ENCODE measurements at places on chromosomes 7 and 10. TPM values are rescaled to one million over a fixed set of nuclear protein-coding genes. Genes with fewer than 3 reads are reported as not detected.

- H3K4me1 ChIP-seq: no peaks in the 10 kb centered on the region
- no peaks in the 10 kb centered on the region for H3K27me3 ChIP-seq
- no peak overlapping the region for H3K4me3 ChIP-seq
- DNase-seq: no peak
- H3K36me3 ChIP-seq: no peaks in the 10 kb centered on the region
- H3K27ac ChIP-seq: no peak overlapping the region
Observed at GRCh38 chr7:150428671-150429451, 21.6 kb upstream of the GIMAP8 start.

- DNase-seq: no peak
- no peaks in the 10 kb centered on the region for H3K36me3 ChIP-seq
- H3K4me1 ChIP-seq: no peaks in the 10 kb centered on the region
- H3K4me3 ChIP-seq: no peak overlapping the region
Observed at GRCh38 chr10:102596506-102596971, 47.7 kb upstream of the TRIM8 start.

- H3K4me3 ChIP-seq: no peak overlapping the region
- peak; percentile 94 for DNase-seq
Observed at GRCh38 chr10:124646483-124647352, 97.5 kb downstream of the FAM53B start.

GRCh38 chr10:74937266-74937856 is 111.0 kb downstream of the KAT6B start:
- H3K4me1 ChIP-seq: peaks cover 5% of the 10 kb centered on the region
- H3K27ac ChIP-seq: peak overlapping the region; percentile 28
- H3K36me3 ChIP-seq: no peaks in the 10 kb centered on the region
- DNase-seq: no peak

GRCh38 chr7:124310934-124311390 is 278.1 kb upstream of the TMEM229A start:
- DNase-seq: no peak
- H3K36me3 ChIP-seq: no peaks in the 10 kb centered on the region
- H3K4me3 ChIP-seq: no peak overlapping the region
- no peak overlapping the region for H3K27ac ChIP-seq
- no peaks in the 10 kb centered on the region for H3K4me1 ChIP-seq

The LRRN3 gene
- 0.62 TPM for total RNA-seq

The UPF2 gene
- total RNA-seq: 26.1 TPM

DNA sequence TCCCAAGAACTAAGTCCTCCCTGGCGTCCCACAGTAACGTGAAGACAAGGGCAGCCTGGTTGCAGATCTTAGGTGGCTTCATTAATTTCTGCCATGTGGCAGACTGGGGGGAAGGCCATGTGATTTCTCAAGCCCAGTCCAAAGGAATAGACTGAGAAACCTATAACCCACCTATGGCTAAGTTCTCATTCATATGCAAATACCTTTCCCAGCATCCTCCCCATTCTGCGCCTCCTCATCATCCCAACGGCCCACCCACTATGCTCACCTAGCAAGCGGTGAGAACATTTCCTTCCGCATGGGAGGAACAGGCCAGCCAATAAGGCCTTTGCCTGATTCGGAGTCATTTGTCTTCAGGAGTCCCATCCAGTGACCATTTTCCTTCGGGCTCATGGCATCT is 8.2 kb upstream of the CLEC2L start:
- no peak overlapping the region for H3K4me3 ChIP-seq
- no peaks in the 10 kb centered on the region for H3K4me1 ChIP-seq
- no peak for DNase-seq
- no peaks in the 10 kb centered on the region for H3K27me3 ChIP-seq
- no peak overlapping the region for H3K27ac ChIP-seq
- H3K36me3 ChIP-seq: no peaks in the 10 kb centered on the region

GRCh38 chr10:89164080-89164479 is 43.0 kb downstream of the CH25H start:
- H3K27ac ChIP-seq: no peak overlapping the region
- H3K4me3 ChIP-seq: no peak overlapping the region
- no peaks in the 10 kb centered on the region for H3K36me3 ChIP-seq
- no peaks in the 10 kb centered on the region for H3K27me3 ChIP-seq
- H3K4me1 ChIP-seq: no peaks in the 10 kb centered on the region

DNA sequence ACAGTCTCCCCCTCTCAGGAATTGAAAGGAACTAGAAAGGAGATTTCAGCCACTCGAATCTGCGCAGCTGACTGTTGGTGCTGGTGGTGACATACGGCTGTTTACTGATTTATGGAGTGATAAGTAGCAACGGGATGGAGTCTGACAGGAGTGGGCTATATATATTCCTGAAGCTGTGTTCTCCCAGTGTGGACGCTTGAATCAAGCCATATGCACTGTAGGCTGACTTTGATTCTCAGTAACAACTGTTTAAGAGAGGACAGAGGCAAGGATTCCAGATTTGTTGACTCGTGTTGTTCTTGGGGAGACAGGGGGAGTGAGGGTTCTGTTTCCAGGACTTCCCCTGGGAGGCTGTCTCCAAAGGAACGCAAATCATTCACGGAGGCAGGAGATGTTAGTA is 260.1 kb upstream of the AUTS2 start:
- H3K36me3 ChIP-seq: no peaks in the 10 kb centered on the region
- no peaks in the 10 kb centered on the region for H3K27me3 ChIP-seq
- no peak overlapping the region for H3K4me3 ChIP-seq
- no peaks in the 10 kb centered on the region for H3K4me1 ChIP-seq

GRCh38 chr10:88174391-88174790 is 311.0 kb downstream of the PTEN start:
- H3K27ac ChIP-seq: no peak overlapping the region
- no peaks in the 10 kb centered on the region for H3K27me3 ChIP-seq
- no peaks in the 10 kb centered on the region for H3K36me3 ChIP-seq
- no peak for DNase-seq
- no peak overlapping the region for H3K4me3 ChIP-seq

DNA sequence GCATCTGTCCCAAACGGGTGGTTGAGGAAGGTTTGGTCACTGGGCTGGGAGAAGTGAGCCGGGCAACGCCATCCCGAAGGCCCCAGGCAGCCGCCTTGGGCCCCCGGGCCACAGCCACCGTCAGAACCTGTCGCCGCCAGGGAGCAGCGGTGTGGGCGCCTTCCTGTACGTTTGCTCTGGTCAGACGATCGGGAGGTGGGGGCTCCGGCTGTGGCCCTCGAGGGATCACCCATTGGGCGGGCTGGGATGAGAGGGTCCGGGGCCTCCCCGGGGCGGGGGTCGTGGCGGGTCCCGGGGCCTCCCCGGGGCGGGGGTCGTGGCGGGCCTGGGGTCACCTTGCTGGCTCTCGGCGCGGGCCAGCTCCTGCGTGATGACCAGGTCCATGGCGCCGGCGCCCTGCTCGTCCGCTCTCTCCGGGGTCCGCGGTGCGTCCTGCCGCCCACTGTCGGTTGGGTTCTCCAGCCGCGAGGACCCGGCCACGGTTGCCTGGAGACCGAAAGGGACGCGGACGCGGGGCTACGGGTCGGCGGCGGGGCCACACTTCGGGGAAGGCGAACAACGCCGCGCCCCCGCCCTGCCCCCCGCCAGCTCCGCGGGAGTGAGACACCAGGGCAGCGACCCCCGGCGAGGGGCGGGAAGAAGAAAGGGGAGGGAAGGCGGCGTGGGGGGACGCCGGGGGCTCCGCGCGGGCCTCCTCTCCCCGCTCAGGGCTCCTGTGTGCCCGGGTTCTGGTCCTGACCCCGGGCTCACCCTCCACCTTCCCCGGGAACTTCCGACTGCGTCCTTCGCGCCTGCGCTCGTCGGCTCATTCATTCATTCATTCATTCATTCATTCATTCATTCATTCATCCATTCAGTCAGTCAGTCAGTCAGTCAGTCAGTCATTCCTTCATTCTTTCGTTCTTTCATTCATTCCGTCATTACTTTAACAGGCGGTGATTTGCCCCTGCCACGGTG is at the start of gene CFAP46:
TSS of gene CFAP46 (minus strand) at position 470 of the 957 bp plus-strand sequence. CDS start at position 384, 86 bp downstream.
- no peaks in the 10 kb centered on the region for H3K36me3 ChIP-seq
- DNase-seq: peak; percentile 85
- H3K27me3 ChIP-seq: no peaks in the 10 kb centered on the region
- H3K27ac ChIP-seq: no peak within 1 kb of the TSS
- H3K4me3 ChIP-seq: no peak within 1 kb of the TSS
- no peaks in the 10 kb centered on the region for H3K4me1 ChIP-seq

DNA sequence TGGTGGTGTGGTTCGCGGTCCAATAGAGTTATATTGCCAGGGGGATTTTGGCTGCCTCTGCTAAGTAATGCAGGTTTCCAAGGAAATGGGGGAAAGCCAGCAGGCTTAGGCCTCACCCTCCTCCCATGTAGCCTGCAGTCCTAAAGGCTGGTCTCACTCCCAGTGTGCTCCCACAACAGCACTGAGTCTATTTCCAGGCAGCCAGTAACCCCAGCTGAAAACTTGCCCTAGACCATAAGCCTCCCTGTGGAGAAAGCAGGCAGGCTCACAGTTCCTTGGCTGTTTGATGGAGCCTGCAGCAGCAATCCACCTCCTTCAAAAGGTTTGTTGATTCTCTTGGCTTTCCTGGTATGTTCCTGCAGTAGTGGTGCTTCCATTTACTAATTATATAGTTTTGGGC is 220.0 kb upstream of the ZNF804B start:
- H3K4me3 ChIP-seq: no peak overlapping the region
- DNase-seq: no peak
- no peaks in the 10 kb centered on the region for H3K4me1 ChIP-seq
- H3K27me3 ChIP-seq: no peaks in the 10 kb centered on the region
- no peaks in the 10 kb centered on the region for H3K36me3 ChIP-seq

The PDGFA gene
- total RNA-seq: 174 TPM

DNA sequence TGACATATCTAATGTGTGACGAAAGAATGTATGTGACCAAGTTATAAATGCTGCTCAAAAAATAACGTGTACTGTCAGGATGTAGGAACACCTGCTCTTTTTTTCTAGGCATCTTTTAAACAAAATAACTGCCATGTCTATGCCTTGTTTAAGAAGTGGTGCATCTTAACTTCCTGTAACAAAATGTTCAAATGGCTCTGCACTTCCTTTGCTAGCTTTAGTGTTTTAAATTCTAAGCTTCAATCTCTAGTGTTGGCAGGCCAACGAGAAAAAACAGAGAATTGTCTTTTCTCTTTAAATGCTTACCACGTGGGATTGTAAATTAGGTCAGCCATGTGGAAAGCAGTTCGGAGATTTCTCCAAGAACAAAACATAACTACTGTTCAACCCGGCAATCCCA is 14.6 kb upstream of the PDSS1 start:
- H3K36me3 ChIP-seq: no peaks in the 10 kb centered on the region
- no peaks in the 10 kb centered on the region for H3K4me1 ChIP-seq
- H3K27ac ChIP-seq: no peak overlapping the region
- H3K27me3 ChIP-seq: no peaks in the 10 kb centered on the region
- H3K4me3 ChIP-seq: no peak overlapping the region

DNA sequence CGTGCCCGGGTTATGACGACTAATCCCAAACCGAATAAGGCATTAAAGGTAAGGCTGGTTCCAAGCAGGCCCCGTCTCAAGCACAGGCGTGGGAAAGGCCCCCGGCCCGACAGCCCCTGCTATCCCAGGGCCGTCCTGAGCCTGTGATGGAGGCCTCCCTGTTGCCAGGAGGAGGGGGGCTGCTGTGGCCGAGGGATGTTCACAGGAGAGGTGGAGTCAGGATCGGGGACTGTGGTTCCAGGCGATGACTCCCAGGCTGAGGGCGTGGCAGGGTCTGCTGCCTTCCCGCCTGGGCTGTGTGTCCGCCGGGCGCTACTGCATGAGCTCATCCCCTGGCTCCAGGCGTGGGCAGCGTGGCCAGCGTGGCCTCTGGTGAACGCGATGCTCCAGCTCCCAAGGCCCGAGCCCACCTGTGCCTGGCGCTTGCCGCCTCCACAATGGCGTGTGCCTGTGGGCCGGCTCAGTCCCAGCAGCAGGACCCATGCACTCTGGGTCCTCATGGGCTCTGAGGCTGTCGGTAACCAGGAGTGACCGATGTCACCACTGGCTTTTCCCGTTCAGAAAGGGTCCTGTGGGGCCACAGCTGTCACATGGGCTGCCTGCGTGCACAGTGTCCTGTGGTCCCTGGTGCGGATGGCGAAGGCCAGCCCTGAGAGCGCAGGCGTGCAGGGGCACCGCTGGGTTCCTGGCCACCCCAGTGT is 8.8 kb downstream of the MAFK start:
- no peak overlapping the region for H3K27ac ChIP-seq
- no peak for DNase-seq
- H3K27me3 ChIP-seq: no peaks in the 10 kb centered on the region
- H3K4me3 ChIP-seq: peak overlapping the region; percentile 34
- H3K36me3 ChIP-seq: peaks cover 8% of the 10 kb centered on the region
- no peaks in the 10 kb centered on the region for H3K4me1 ChIP-seq

DNA sequence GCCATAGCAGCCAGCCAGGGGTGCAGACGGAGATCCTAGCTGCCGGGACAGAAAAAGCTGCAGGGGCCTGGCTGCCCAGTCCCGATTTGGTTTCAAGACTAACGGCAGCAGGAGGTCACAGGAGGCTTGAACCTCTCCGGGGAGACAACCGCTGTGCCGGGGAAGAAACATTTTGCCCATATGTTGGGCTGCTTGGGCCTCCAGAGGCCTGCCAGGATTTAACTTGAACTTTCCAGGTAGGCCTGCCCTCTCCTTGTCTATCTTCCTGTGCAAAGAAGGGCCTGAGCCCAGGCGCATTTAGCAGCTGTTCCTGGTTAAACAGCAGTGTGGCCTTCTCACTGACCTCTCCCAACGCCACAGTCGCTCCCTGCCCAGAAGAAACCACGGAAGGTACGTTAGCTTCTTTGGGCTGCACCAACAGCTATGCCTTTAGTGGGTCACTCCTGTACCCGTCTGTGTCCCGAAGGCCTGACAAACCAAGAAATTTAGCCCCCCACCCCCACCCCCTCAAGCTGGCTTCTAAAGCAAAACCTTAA is 17.1 kb upstream of the PTF1A start:
- no peak for DNase-seq
- no peaks in the 10 kb centered on the region for H3K27me3 ChIP-seq
- H3K27ac ChIP-seq: no peak overlapping the region
- H3K4me3 ChIP-seq: no peak overlapping the region
- H3K36me3 ChIP-seq: no peaks in the 10 kb centered on the region
- no peaks in the 10 kb centered on the region for H3K4me1 ChIP-seq

The PPP1R17 gene
- total RNA-seq: not detected

GRCh38 chr7:93044147-93044810 is 73.5 kb downstream of the SAMD9 start:
- no peaks in the 10 kb centered on the region for H3K36me3 ChIP-seq
- H3K27me3 ChIP-seq: no peaks in the 10 kb centered on the region
- no peak for DNase-seq

- H3K27me3 ChIP-seq: no peaks in the 10 kb centered on the region
- peak; percentile 68 for DNase-seq
- H3K36me3 ChIP-seq: no peaks in the 10 kb centered on the region
- H3K4me1 ChIP-seq: no peaks in the 10 kb centered on the region
- H3K27ac ChIP-seq: peak overlapping the region; percentile 16
Observed at GRCh38 chr10:124724279-124725027, 19.7 kb downstream of the FAM53B start.

The CAV1 gene
- 230 TPM for total RNA-seq

The ITPRID1 gene
- total RNA-seq: 0.09 TPM

GRCh38 chr10:110368556-110368955 is 63.8 kb upstream of the SMNDC1 start:
- DNase-seq: no peak
- no peak overlapping the region for H3K27ac ChIP-seq
- H3K36me3 ChIP-seq: no peaks in the 10 kb centered on the region
- no peaks in the 10 kb centered on the region for H3K27me3 ChIP-seq
- H3K4me1 ChIP-seq: no peaks in the 10 kb centered on the region

The SPDYE5 gene
- not detected for total RNA-seq

All from aorta (tissue), 5 donors.